ENCODE measurements at places on chromosomes 16 and 17.

DNA sequence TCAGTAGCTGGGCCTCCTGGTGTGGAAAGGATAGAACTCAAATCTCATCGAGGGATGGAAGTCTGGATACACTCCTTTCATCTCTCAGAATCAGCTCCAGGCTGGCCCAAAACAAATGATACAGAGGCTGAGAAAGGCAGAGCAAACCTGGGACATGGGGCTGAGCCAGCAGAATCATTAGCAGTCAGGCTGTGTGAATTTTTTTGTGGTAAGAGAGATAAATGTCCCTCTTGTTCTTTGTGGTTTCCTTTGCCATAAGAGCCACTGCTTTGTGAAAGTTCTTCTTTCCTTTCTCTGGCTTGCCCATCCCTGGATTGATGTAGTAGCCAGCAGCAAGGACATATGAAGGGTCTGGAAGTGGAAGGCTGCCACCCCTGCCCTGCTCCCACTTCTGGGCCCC lies 146.2 kb downstream of the CDH13 start:
- no peak for DNase-seq

DNA sequence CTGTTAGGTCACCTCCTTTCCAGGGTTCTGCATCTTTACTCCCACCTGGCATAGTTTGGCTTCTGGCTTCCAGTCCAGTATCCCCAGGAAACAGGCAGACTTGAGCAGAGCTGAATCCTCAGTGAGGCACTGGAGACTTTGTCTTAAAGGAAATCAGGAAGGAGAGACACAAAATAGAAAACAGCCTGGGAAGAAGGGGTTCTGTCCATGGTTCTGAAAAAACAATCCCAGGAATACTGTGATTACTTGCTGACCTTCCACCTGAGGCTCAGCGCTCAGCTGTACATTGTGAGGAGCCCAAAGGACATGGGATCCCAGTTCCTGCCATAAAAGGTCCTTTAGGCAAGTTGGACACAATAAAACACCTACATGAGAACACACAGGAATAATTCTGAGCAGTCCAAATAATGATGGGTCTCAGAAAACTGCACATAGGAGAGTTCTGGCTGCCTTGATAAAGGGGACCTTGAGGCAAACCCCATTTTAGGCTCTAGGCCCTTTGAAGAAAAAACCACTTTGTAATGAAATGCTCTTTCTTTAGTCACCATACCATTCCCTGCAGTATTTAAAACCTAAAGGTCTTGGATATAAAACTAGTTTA lies 81.4 kb upstream of the CRHR1 start:
- DNase-seq, result no peak

- no peak for DNase-seq
These were observed 3.2 kb upstream of the SCRN2 start for GRCh38 chr17:47844227-47844626.

DNA sequence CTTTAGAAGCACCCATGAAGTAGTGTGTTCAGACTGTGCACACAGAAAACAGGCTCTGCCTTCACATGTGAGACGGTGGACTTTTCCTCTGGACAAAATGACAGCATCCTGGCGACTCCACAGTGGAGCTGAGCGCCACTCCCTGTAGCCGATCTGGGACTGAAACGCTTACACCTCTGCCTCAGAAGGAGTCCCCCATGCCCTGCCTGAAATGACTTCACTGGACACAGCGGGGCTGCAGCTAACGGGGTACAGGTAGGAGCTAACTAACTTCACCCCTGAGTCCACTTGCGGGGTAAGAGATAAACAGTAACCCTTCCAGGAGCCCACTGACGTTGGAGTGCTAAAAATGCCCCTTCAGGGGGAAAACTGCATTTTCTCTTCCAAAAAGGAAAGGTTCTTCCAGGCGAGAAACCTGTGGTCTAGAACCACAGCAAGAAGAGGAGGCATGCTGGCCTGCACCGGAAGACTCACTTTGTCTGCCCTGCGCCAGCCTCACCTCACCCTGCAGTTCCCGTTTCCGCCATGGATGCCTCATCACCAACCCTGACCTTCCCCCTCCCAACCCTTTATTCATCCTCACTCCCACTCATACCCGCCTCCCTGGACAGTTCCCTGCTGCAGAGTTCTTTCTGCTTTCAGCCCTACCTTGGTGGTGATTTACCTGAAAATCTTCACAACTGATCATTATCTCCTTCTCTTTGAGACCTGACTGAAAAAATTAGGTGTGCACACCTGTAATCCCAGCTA lies 19.4 kb upstream of the ENDOV start:
- no peak for DNase-seq

GRCh38 chr17:38324141-38324697 lies 19.5 kb downstream of the GPR179 start:
- DNase-seq, result no peak

DNA sequence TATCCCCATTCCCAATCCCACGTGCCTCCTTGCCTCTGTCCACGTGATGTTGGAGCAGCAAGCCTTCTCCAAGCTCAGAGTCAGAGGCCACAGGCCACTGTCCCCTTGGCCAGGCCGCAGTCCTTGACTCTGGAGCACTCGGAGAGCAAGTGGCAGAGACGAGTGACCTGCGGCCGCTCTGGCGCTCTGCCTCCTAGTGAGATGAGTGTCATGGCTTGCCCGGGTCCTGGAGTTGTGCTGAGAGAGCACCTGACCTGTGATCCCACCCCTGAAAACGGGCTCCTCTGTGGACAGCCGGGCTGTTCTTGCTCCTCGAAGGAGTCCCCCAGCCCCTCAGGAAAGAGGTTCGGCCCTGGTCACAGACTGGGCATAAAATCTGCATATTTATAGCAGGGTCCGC lies 10.0 kb upstream of the FASN start:
- no peak for DNase-seq

DNA sequence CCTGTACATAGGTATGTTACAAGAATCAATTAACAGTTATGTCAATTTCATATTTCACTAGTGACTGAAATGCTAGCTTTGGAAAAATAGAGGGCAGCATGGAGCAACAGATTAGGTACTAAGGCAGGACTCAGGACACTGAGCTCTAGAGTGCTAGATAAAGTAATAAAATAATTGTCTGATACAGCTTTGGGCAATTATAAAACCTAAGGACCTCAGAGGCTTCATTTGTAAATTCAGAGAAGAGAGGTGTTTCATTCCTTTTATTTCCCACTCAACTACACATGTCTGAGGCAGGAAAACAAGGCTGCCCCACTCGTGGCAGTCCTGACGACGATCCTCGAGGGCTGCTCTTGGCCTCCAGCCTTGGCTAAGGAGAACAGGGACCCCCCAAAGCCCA lies 81.5 kb downstream of the CA4 start:
- no peak for DNase-seq

- no peak for DNase-seq
These were observed 15.9 kb downstream of the GRB7 start for GRCh38 chr17:39753514-39754160.

DNA sequence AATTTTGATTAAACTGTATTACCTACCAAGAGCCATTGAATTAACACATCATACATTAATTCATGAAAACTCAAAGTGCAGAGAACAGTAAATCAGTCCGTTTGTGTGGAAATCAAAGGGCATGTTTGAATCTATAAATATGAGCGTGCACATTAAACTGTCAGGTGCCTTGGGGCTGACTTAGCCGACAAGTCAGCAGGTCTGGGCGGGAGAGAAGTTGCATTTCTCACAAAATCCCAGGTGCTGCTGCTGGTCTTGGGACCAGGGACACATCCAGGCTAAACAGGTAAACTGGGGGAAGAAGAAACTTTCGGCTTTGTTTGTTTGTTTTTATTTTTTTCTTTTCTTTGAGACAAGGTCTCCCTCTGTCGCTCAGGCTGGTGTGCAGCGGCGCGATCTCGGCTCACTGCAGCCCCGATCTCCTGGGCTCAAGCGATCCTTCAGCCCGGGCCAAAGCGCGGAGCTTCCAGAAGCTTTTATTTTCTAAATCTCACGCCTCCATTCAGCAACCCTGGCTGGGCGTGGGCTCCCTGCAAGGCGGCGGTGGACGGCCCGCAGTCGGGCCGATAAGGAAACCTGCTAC lies 213.9 kb downstream of the MRTFB start:
- no peak for DNase-seq

GRCh38 chr16:69520800-69521602 lies 44.8 kb upstream of the NFAT5 start:
- DNase-seq, result no peak

- DNase-seq, result no peak
These were observed 257.7 kb upstream of the PMFBP1 start for GRCh38 chr16:72429671-72430081.

DNA sequence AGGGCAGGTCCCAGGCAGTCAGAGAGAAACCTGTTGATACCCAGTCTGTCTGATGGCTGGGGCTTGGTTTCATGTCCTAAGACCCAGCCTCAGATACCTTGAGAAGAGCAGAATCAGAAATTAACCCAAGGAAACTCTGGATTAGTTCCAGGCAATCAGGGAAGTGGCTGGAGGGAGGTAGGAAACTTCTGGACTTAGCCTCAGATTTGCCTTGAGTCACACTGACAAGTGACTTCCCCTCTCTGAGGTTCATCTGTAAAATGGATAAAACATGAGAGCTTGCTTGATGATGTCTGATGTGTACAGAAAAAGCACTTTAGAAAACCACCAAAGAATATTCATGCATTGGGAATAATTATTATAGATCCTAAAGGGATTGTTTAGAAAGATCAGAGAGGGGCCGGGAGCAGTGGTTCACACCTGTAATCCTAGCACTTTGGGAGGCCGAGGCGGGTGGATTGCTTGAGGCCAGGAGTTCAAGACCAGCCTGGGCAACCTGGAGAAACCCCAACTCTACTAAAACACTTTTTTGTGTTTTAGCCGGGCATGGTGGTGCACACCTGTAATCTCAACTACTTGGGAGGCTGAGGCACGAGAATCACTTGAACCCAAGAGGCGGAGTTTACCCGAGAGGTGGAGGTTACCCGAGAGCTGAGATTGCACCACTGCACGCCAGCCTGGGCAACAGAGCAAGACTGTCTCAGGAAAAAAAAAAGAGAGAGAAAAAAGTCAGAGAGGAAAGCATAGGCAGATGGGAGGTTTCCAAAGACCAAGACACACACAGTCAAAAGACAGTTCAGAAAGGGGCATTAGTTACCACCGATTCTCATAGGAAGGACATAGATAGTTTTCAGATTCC lies 3.8 kb downstream of the CIITA start:
- DNase-seq, result peak; percentile 67

GRCh38 chr17:61503961-61504360 lies 51.7 kb downstream of the TBX4 start:
- no peak for DNase-seq

DNA sequence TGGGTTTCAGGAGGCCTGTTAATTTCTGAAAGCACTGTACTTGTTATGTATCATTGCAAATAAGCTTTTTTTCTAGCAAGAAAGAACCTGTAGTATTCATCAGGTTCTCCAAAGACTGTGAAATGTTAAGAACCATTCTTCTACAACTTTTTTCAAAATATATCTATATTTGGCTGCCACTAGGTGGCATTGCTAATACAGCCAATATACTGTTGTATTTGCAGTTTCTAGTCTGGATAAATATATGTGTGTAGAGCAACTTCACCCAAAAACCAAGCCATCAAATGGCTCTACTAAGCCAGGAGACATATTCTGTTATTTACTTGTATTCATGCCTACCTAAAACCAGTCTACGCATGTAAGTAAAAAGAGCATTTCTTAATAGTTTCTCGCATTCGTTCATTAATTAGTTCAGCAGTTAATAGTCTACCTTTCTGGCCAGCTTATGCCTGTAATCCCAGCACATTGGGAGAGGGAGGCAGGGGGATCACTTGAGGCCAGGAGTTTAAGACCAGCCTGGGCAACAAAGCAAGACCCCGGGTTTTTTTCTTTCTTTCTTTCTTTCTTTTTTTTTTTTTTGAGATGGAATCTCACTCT lies 39.5 kb downstream of the VMP1 start:
- DNase-seq, result peak; percentile 63

DNA sequence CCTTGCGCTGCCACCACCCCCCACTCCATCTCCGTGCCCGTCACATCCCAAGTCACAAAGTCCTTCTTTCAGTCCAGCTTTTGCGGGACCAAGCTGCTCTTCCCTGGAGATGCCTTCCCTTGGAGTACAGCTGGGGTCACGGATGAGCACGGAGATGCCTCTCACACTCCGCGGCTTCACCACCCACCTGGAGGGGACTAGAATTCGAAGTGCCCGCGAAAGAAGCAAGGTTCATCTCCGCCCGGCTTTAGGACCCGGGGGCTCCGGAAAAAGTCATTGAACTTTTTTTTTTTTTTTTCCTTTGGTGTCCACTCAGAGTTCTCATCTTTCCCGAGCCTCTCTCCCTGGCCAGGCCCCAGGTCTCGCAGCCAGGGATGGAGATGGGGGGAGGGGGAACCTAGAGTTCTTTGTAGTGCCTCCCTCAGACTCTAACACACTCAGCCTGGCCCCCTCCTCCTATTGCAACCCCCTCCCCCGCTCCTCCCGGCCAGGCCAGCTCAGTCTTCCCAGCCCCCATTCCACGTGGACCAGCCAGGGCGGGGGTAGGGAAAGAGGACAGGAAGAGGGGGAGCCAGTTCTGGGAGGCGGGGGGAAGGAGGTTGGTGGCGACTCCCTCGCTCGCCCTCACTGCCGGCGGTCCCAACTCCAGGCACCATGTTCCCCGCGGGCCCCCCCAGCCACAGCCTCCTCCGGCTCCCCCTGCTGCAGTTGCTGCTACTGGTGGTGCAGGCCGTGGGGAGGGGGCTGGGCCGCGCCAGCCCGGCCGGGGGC lies at the start of gene FKBP10:
Gene FKBP10, plus strand, starts transcription at position 624 of the 771 bp plus-strand sequence. Its CDS starts 31 bp downstream, at position 655.
- DNase-seq, result peak; percentile 13

Data from suppressor macrophage (primary cell).